ENCODE measurements at places on chromosomes 2 and 18. TPM values are rescaled to one million over a fixed set of nuclear protein-coding genes. Genes with fewer than 3 reads are reported as not detected.

The AQP12B gene
- not detected for total RNA-seq

The DNAJC5G gene
- not detected for total RNA-seq

The HRH4 gene
- total RNA-seq, result under 0.01 TPM

The ALPP gene
- not detected for total RNA-seq

- peaks cover 8% of the 10 kb centered on the region for H3K4me1 ChIP-seq
- no peaks in the 10 kb centered on the region for H3K27me3 ChIP-seq
- H3K4me3 ChIP-seq, result no peak overlapping the region
- no peaks in the 10 kb centered on the region for H3K36me3 ChIP-seq
- no peak for DNase-seq
Measured at GRCh38 chr2:127097471-127097765, 9.5 kb downstream of the BIN1 start.

The DLGAP1 gene
- total RNA-seq, result 0.51 TPM

DNA sequence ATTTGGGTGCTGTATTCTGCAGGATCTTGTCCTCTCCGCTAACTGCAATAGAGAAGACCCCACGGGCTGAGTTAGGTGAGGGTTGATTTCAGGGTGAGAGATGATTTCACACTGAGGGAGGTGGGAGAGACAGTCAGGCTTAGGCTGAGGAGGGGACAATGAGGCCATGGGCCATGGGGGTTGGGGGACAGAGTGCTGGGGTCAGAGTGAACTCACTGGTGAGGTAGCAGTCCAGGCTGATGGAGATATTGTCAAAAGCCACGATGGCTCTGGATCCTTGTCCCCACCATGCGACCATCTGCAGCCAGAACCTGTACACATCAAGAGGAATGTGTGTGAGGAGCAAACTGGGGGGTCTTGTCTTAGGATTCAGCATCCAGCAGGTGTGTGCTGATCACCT lies 160.0 kb downstream of the CLIP4 start:
- H3K27ac ChIP-seq, result no peak overlapping the region
- no peak for DNase-seq
- H3K4me1 ChIP-seq, result no peaks in the 10 kb centered on the region
- no peak overlapping the region for H3K4me3 ChIP-seq

- no peaks in the 10 kb centered on the region for H3K36me3 ChIP-seq
- DNase-seq, result no peak
- H3K4me1 ChIP-seq, result no peaks in the 10 kb centered on the region
- no peak overlapping the region for H3K4me3 ChIP-seq
Measured at GRCh38 chr18:41645589-41646360, 309.3 kb upstream of the PIK3C3 start.

GRCh38 chr2:133986081-133986837 lies 267.6 kb upstream of the MGAT5 start:
- H3K36me3 ChIP-seq, result no peaks in the 10 kb centered on the region
- H3K27me3 ChIP-seq, result no peaks in the 10 kb centered on the region
- peak; percentile 3 for DNase-seq
- peaks cover 2% of the 10 kb centered on the region for H3K4me1 ChIP-seq

GRCh38 chr2:24482251-24482971 lies 8.6 kb upstream of the NCOA1 start:
- no peaks in the 10 kb centered on the region for H3K36me3 ChIP-seq
- H3K27me3 ChIP-seq, result no peaks in the 10 kb centered on the region
- no peak overlapping the region for H3K4me3 ChIP-seq
- H3K4me1 ChIP-seq, result no peaks in the 10 kb centered on the region

DNA sequence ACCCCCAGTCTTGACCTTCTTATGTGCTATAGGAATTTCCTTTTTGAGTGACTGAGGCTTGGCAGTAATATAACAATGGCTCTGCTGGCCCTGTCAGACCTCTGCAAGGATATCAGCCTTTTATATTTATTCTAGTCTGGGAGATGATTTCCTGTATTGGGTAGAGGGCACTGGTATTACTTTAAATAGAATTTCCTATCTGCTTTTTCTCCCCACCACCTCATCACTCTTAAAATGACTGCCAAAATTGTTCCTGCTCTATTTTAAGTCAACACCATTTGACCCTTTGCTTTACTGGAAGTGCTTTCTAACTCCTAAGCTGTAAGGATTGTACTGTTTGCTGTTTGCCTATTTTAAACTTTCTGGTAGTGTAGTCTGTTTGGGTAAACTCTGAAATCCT lies 658.4 kb upstream of the FSHR start:
- no peaks in the 10 kb centered on the region for H3K36me3 ChIP-seq
- no peak for DNase-seq
- no peak overlapping the region for H3K4me3 ChIP-seq
- H3K27me3 ChIP-seq, result no peaks in the 10 kb centered on the region
- H3K27ac ChIP-seq, result no peak overlapping the region

The MROH2A gene
- total RNA-seq, result not detected

DNA sequence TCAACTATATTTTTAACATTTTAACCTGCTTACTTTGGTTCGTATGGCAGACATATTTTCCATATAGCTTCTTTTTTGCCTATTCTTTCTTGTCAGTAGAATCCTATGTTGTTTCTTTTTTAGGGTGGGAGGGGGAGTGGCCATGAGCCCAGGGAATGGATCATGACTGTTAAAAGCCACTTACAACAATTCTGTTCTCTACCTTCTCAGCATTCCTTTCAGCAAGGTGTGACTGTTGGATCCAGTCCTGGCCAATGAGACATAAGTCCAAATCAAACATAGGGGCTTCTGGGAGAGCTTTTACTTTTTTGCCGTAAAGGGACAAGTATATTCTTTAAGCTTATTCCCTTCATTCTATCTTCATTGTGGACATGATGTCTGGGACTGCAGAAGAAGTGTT lies 25.0 kb upstream of the DNAH6 start:
- peaks cover 3% of the 10 kb centered on the region for H3K4me1 ChIP-seq
- H3K4me3 ChIP-seq, result no peak overlapping the region
- no peak for DNase-seq
- H3K27ac ChIP-seq, result no peak overlapping the region

DNA sequence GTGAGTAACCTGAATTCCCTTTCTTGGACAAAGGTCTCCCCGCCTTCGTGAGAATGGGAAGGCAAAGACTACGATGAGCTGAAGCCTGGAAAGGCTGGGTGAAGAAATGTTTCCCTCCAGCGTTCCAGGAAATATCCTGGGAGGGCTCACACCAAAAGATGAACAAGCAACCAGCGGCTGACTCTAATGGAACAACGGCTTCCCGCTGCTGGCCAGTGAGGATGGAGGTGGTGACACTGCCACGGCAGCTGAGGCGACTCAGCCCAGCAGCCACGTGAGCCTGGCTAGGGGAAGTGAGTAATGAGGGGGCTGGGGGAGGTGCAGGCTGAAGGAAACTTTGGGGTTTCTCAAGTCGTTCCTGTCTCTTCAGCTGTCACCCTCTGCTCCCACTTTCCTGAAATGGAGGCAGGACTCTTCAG lies 105.0 kb upstream of the SMAD7 start:
- peak overlapping the region; percentile 49 for H3K27ac ChIP-seq
- peaks cover 17% of the 10 kb centered on the region for H3K4me1 ChIP-seq
- H3K27me3 ChIP-seq, result no peaks in the 10 kb centered on the region
- H3K36me3 ChIP-seq, result no peaks in the 10 kb centered on the region

The C2orf81 gene
- total RNA-seq, result 1.5 TPM

DNA sequence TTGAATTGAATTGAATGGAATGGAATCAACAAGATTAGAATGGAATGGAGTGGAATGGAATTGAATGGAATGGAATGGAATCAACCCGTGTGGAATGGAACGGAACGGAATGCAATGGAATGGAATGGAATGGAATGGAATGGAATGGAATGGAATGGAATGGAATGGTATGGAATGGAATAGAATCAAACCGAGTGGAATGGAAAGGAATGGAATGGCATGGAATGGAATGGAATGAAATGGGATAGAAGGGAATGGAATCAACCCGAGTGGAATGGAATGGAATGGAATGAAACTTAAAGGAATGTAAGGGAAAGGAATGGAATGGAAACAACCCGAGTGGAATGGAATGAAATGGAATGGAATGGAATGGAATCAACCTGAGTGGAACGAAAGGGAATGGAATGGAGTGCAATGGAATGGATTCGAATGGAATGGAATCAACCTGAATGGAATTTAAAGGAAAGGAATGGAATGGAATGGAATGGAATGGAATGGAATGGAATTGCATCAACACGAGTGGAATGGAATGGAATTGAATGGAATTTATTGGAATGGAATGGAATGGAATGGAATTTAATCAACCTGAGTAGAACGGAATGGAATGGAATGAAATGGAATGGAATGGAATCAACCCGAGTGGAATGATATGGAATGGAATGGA lies 1146.6 kb downstream of the RPIA start:
- no peaks in the 10 kb centered on the region for H3K27me3 ChIP-seq
- no peak overlapping the region for H3K27ac ChIP-seq
- H3K4me1 ChIP-seq, result no peaks in the 10 kb centered on the region
- no peak overlapping the region for H3K4me3 ChIP-seq

- no peak for DNase-seq
- H3K27me3 ChIP-seq, result no peaks in the 10 kb centered on the region
Measured at GRCh38 chr2:168461178-168461941, 5.3 kb downstream of the CERS6 start.

The ZAP70 gene
- total RNA-seq, result not detected

- H3K27me3 ChIP-seq, result no peaks in the 10 kb centered on the region
- no peak overlapping the region for H3K4me3 ChIP-seq
- no peak overlapping the region for H3K27ac ChIP-seq
- no peaks in the 10 kb centered on the region for H3K4me1 ChIP-seq
- DNase-seq, result no peak
Measured at GRCh38 chr2:76921006-76921405, 601.2 kb downstream of the LRRTM4 start.

GRCh38 chr2:143148757-143149156 lies 19.5 kb downstream of the ARHGAP15 start:
- H3K4me3 ChIP-seq, result no peak overlapping the region
- no peaks in the 10 kb centered on the region for H3K36me3 ChIP-seq
- no peak overlapping the region for H3K27ac ChIP-seq
- no peaks in the 10 kb centered on the region for H3K27me3 ChIP-seq
- H3K4me1 ChIP-seq, result no peaks in the 10 kb centered on the region

- H3K36me3 ChIP-seq, result no peaks in the 10 kb centered on the region
- no peak overlapping the region for H3K4me3 ChIP-seq
- H3K4me1 ChIP-seq, result peaks cover 22% of the 10 kb centered on the region
- H3K27ac ChIP-seq, result peak overlapping the region; percentile 59
- no peaks in the 10 kb centered on the region for H3K27me3 ChIP-seq
Measured at GRCh38 chr2:223043164-223043941, 8.6 kb upstream of the KCNE4 start.

- DNase-seq, result no peak
- H3K4me1 ChIP-seq, result peaks cover 12% of the 10 kb centered on the region
- no peak overlapping the region for H3K4me3 ChIP-seq
- H3K36me3 ChIP-seq, result no peaks in the 10 kb centered on the region
- H3K27me3 ChIP-seq, result no peaks in the 10 kb centered on the region
Measured at GRCh38 chr2:234827096-234827860, 124.5 kb upstream of the SH3BP4 start.

The MALL gene
- 3.1 TPM for total RNA-seq

DNA sequence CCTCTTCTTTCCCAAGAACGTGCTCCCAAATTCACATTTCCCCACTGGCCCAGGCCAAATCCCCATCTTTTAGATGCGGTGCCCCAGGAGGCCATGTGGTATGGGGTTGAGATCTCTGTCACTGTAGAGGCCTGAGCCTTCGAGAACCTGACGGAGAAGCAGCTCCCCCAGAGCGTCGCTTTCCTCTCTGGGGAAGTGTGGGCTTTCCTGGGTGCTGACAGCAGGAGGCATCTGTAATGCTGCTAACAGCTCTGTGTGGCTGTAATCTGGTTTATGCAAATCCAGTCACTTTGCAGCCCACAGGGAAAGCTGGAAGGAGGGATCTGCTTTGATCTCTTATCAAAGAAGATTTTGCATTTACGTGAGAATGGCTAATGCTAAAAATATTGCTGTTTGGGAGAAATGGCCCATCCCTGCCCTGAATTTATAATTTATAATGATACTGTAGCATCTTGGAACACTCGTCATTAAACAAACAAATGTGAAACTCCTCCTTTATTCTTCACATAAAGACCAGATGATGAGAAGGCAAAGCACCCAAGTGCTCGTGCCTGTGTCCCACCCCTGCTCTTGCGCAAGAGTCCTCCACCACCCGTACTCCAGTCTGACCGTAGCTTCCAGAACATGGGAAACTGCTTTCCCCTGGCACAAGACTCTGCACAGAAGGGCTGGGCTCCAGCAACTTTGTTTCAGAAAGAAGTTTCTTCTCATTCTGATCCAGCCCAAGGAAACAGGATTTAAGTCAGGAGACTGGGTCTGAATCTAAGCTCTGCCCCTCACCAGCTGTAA lies 109.9 kb upstream of the EPC2 start:
- no peak overlapping the region for H3K4me3 ChIP-seq
- H3K36me3 ChIP-seq, result no peaks in the 10 kb centered on the region
- no peaks in the 10 kb centered on the region for H3K27me3 ChIP-seq
- peak; percentile 48 for DNase-seq
- H3K4me1 ChIP-seq, result no peaks in the 10 kb centered on the region

DNA sequence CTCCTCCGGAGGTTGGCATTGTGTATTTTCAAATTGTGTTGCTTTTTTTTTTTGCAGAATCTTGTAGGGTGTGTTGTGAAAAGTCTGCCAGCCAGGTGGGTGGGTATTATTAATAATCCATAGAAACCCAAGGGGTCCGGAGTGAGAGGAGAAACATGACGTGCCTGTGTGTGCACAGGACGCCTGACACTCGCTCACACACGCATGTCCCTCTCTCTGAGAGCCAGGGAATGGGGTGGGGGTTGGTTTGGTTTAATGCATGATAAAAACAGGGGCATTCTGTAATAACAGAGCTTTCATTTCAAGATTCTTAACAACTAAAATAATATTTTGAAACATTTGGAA lies 224.8 kb downstream of the FAM210A start:
- peaks cover 3% of the 10 kb centered on the region for H3K27me3 ChIP-seq
- no peak overlapping the region for H3K27ac ChIP-seq
- H3K4me3 ChIP-seq, result no peak overlapping the region
- no peaks in the 10 kb centered on the region for H3K36me3 ChIP-seq
- DNase-seq, result no peak
- H3K4me1 ChIP-seq, result no peaks in the 10 kb centered on the region

DNA sequence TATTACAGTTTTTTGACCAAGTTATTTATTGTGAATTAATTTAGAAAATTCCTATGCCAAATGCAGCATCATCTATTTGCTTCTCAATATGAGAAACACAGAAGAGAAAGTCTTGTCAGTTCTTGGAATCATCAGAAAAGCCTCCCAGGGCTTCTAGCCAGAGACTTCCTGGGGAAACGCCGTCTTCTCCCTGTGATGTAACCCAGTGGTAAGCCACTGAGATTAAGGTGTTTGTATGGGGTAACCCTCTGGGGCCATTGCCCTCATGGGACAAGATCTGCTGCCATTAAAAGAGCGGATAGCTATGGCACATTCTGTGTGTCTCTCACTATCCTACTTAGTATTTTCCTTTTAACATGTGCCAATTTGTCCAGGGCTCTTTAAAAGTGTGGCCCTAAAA lies 28.0 kb downstream of the ANKRD29 start:
- no peaks in the 10 kb centered on the region for H3K4me1 ChIP-seq
- no peak overlapping the region for H3K4me3 ChIP-seq
- no peaks in the 10 kb centered on the region for H3K36me3 ChIP-seq
- H3K27me3 ChIP-seq, result no peaks in the 10 kb centered on the region

The CNDP1 gene
- total RNA-seq, result not detected
